ENCODE measurements at places on chromosomes 1 and 21.

GRCh38 chr1:235108185-235108593 is 20.4 kb downstream of the TOMM20 start:
- no peak for DNase-seq

GRCh38 chr1:183699616-183700160 is 46.6 kb upstream of the APOBEC4 start:
- no peak for DNase-seq

- DNase-seq: no peak
Measured at GRCh38 chr1:40396420-40396819, 22.9 kb downstream of the SMAP2 start.

- no peak for DNase-seq
Measured at GRCh38 chr1:32273391-32274208, 18.3 kb upstream of the HDAC1 start.

DNA sequence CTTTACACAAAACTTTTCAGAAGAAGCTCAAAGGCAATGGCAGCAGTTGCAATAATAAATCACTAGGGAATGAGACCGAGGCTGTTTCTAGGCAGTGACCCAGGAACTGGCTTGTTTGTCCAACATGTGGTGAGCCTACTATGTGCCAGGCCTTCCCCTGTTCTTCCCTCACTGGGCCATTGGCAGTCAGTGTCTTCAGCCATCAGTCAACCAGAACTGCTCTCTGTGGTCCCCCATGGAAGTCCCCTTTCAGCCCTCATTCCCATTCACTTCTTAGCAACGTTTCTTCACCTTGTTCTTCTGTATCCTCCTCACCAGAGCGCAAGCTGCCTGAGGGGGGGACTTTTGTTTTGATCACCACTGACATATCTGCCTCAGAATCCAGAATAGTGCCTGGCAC is 274.1 kb downstream of the RRAGC start:
- DNase-seq: no peak

DNA sequence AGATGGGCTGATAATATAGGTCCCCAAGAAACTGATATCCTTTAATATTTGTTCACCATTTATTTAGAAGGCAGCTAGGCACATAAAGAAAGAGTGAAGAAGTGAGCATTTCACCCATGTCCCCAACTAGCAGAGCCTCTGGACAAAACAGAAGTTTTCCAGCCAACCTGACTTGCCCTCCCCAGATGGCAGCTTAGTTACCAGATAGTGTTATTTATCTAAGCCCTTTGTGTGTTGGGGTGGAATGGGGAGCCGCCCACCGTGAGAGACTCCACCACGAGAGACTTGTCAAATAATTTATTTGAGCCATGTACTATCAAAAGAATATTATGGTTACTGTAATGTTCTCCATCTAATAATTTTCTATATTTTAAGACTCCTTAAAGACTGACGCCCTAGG is 54.9 kb upstream of the C1orf198 start:
- no peak for DNase-seq

DNA sequence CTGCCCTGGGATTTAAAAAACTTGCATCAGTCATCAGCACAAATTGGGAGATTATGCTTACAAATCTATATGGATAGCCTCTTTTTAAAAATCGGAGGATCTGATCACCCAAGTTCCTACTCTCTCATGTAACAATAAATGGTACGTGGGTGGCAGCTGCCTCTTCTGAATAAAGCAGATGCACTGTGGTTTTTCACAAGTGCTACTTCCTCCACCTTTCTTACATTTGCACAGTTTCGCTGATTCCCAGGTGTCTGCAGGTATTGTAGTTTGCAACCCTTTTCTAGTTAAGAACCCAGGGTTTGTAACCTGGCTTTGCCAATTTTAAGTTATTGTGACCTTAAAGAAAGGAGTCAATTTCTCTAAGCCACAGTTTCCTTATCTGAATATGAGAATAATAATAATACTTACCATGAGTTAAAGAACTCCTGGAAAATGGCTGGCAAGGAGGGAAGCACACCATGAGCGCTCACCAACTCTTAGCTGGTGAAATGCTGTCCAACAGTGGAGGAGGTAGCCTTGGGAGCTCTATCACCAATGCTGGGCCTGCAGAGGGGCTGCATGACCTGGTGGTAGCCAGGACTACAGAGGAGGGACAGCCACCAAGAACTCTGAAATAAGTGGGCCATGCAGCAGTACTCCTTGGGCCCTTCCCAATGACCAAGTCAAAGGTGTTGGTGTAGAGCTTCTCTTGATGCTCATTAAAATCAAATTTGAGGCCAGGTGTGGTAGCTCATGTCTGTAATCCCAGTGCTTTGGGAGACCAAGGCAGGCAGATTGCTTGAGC is 30.2 kb upstream of the KCNA2 start:
- DNase-seq: no peak

- no peak for DNase-seq
Measured at GRCh38 chr21:31276663-31277062, 67.4 kb downstream of the TIAM1 start.

- no peak for DNase-seq
Measured at GRCh38 chr1:165350840-165351239, 5.7 kb downstream of the LMX1A start.

DNA sequence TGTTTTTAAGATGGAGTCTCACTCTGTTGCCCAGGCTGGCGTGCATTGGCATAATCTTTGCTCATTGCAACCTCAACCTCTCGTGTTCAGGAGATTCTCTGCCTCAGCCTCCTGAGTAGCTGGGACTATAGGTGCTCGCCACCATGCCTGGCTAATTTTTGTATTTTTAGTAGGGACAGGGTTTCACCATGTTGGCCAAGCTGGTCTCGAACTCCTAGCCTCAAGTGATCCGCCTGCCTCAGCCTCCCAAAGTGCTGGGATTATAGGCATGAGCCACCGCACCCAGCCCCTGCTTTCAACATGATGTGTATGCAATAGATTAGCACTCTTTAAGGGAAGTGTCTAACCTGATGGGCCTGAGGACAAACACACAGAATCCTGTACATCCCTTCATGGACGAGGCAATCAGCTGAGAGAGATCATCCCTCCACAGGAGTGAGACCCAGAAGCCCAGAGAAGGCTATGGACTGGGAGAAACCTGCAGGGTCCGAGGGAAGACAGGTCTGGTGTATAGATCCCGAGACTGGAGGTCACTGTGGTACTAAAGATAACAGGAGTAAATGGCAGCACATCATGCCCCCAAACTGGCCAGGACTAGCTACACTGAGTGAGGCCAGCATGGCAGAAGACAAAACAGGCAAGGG is 5.6 kb upstream of the DEGS1 start:
- DNase-seq: no peak

DNA sequence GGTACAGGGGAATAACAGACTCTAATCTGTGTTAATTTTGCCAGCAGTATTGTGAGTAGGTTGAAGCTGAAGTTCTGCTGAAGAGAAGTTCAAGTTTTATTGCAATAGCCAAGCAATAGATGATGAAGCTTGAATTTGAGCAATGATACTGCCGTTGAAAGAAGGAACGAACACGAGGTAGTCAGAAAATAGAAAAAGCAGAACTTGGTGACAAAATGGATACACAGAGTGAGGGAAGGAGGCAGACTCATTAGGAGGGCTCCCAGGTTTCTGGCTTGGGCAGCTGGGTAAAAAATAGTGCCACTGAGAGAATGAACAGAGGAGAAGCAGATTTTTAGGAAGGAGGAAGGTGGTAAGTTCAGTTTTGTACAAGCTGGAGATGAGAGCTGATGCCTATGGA is 22.3 kb upstream of the AGO1 start:
- no peak for DNase-seq

DNA sequence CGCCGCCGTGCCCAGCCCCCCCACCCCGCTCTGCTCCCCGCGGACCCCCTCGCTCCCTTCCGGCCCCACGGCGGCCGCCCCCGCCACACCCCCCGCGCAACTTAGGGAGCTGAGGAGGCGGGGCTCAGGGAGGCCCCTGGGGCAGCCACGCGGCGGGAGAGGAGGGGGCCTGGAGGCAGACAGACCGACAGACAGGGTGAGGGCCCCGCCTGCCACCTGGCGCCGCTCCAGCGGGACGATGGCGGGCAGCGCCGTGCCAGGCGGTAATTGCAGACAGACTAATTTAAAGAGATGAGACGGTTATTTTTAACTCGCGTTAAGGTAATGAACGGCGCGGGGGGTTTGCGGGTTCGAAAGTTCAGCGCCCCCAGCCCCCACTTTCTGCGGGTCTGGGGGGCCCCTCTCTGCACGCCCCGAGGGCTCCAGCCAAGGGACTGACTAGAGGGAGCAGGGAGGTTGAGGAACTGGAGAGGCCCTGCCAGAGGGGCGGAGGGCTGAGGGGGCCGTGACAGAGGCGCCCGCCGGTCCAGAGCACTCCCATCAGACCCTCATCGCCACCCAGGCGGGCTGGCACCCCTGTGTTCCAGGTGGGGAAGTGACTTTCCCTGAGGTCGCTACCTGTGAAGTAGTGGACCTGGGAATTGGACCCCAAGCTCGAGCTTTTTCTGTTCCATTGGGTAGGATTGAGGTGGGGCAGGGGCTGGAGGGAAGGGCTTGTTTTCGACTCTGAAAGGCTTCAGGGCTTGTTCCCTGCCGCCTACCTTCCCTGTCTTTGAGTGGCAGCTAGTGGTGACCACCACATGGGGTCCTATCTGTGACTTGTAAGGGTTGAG is 5.4 kb downstream of the FOXO6 start:
- DNase-seq: no peak

DNA sequence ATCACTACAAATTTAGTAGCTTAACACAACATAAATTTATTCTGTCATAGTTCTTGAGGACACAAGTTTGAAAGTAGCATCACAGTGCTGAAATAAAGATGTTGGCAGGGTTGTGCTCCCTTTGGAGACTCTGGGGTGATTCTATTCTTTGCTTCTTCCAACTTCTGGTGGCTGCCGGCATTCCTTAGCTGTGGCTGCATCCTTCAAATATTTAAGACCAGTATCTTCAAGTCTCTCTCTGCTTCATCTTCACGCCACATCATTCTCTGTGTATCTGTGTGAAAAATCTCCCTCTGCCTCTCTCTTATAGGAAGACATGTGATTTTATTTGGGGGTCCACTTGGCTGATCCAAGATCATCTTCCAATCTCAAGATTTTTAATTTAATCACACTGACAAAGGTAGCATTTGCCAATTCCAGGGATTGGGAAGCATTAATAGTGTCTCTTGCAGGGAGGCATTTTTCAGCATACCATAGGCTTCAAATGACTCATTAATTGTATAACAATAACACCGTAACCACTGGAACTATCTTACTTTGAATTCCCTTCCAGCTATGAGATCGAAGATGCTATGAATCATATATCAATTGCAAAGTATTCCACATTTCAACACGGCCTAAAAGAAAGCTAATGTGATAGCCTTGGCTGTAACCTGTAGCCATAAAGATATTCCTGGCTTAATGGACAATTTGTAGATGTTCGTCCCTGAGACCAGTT is 74.6 kb downstream of the DPT start:
- no peak for DNase-seq

DNA sequence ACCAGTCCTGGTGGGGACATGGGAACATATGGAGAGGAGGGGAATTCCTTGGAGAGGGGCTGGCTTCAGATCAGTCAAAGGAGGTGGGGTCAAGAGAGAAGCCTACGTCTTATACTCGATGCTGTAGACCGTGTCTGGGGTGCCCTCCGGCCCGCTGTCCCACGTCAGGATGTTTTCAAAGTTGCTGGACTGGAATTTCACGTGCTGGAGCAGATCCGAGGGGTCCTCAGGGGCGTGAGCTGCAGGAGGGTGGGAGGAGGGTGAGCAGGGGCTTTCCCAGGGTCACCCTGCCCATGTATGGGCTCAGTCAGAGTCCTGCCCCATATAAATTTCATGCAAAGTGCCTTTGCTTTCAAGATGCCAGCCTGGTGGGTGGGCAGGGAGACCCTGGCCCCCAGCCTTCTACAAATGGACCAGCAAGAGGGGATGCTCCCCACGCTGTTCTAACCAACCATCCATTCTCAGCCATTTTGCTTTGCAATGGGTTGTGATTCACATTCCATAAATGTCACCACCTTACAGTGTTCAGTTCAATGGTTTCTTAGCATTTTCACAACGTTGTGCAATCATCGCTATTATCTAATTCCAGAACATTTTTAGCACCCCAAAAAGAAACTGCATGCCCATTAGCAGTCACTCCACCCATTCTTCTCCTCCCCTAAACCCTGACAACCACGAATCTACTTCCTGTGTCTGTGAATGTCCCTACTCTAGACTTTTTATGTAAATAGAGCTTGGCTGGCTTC is 4.3 kb downstream of the IL22RA1 start:
- DNase-seq: no peak

GRCh38 chr1:215292932-215293331 is 210.4 kb downstream of the KCNK2 start:
- no peak for DNase-seq

DNA sequence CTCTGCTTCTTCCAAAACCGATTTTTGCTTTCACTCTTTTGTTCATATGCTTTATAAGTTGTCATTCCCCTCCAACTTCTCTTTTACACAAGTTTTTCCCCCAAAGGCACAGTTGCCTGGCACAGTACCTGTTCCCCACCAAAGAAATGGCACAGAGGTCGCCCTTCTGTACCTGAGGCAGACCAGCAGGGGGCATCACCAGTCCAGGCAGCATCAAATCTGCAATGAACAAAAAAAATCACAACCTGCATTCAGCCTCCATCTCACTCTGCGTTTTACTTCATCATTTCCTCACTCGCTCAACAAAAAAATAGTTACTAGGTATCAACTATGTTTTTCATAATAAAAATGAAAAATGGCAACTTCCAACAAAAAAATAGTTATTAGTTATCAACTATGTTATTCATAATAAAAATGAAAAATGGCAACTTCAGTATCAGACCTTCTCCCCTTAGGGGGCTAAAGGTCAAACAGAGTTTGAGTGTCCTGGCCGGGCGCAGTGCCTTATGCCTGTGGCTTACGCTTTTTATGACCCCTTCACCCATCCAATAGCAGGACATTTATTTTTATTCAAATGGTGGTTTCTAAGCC is 4.1 kb downstream of the EIF2D start:
- no peak for DNase-seq

DNA sequence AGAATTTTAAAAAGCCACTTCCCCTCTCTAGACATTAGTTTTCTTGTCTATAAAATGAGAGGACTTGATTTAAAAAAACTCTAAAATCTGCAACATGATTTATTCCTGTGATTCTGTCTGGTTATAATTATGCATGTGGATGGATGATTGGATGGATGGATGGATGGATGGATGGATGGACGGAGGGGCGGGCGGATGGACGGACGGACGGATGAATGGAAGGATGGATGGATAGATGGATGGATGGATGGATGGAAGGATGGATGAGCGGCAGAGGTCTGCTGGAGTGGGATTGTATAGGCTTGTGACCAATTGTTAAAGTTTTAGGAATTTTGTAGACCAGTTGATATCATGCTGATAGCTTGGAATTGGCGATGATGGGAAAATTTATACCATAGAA is 135.2 kb upstream of the TIAM1 start:
- no peak for DNase-seq

DNA sequence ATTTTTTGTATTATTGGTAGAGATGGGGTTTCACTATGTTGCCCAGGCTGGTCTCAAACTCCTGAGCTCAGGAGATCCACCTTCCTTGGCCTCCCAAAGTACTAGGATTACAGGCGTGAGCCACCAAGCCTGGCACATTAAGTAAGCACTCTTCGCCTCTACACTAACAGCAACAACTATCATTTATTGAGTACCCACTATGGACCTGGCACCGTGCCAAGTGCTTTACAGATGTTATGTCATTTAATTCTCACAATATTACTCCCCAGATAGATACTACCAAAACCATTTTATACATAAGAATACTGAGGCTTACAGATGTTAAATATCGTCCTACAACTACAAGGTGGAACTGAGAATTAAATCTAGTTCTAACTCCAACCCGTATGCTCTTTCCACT is 50.1 kb downstream of the TUT4 start:
- DNase-seq: no peak

- no peak for DNase-seq
Measured at GRCh38 chr1:59354709-59355337, 57.9 kb downstream of the FGGY start.

All from amniotic stem cell (primary cell).